Progenitor cell of endocrine pancreas (in vitro differentiated cells): ENCODE measurements at places on chromosomes 12 and 14. TPM values are rescaled to one million over a fixed set of nuclear protein-coding genes. Genes with fewer than 3 reads are reported as not detected.
A peak's percentile ranks its signal among the peaks of the same experiment; 100 is the strongest.

DNA sequence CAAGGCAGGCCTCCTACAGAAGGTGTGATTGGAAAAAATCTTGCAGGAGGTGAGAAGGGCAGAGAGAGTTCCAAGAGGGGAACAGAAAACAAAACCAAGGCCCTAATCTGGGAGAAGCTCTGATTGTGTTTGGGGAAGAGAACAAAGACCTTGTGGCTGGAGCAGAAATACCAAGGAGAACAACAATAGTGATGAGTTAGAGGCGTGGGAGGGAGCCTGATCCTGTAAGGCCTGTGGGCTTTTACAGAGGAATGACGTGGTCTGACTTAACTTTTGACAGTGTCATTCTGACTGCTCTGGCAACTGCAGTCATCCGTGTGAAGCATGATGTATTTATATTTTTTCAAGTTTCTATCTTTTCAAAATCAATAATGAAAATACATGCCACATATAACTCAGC is 200.6 kb downstream of the ANO4 start:
- no peak overlapping the region for H3K27ac ChIP-seq
- no peaks in the 10 kb centered on the region for H3K27me3 ChIP-seq
- no peaks in the 10 kb centered on the region for H3K36me3 ChIP-seq
- no peaks in the 10 kb centered on the region for H3K4me1 ChIP-seq

DNA sequence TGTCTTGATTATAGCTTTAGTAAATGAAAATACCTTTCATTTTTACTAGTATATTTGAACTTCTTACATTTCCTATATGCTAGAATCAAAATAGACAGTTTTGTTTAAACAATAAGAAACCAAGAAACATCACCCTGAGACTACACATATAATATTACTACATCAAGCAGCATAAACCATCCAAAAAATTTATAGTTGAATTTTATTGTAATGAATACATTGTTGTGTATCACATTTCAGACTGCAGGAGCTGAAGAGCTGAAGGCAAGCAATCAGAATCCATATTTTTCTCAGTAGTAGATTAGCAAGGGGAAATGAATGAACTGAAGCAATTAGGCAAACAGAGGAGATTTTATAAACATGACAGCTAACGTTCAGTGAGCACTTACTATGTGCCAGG is 379.2 kb downstream of the BTG1 start:
- no peak for DNase-seq
- no peak overlapping the region for H3K4me3 ChIP-seq
- H3K27ac ChIP-seq, result no peak overlapping the region
- H3K27me3 ChIP-seq, result no peaks in the 10 kb centered on the region
- H3K36me3 ChIP-seq, result no peaks in the 10 kb centered on the region
- H3K4me1 ChIP-seq, result peaks cover 4% of the 10 kb centered on the region

DNA sequence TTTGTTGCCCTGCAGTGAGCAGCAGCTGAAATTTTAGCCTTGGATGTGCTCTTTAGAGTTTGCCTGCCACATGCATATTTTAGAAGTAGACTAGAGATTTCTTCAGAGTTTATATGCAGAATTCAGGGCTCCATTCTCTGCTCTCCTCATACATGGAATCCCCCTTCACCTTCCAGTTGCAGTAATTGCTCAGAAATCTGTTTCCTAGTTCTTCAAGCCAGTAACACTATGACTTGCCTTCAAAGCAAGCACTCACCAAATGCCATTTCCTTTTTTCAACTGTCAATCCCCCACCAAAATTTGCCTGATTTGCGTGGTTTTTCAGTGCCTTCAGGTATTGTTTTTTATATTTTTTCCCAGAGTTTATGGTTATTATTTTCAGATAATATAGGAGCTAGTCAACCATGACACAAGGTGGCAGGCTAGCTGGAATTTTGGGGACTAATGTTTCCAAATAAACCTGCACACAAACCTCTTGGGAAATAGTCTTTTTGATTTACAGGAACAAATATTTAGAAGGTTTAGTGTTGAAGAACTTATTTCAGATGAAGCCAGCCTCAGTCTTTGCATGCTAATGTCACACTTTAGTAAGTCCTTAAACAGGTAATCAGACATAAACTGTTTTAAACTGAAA is 79.2 kb downstream of the ASCL1 start:
- H3K36me3 ChIP-seq, result no peaks in the 10 kb centered on the region
- no peak for DNase-seq
- H3K4me1 ChIP-seq, result no peaks in the 10 kb centered on the region

- no peak for DNase-seq
- peak overlapping the region; percentile 51 for H3K27ac ChIP-seq
- no peak overlapping the region for H3K4me3 ChIP-seq
- no peaks in the 10 kb centered on the region for H3K27me3 ChIP-seq
Observed at GRCh38 chr12:68815232-68815927, 7.4 kb downstream of the MDM2 start.

GRCh38 chr14:87034680-87035079 is 958.3 kb downstream of the GALC start:
- H3K27ac ChIP-seq, result no peak overlapping the region
- H3K4me3 ChIP-seq, result no peak overlapping the region
- no peaks in the 10 kb centered on the region for H3K27me3 ChIP-seq
- peaks cover 1% of the 10 kb centered on the region for H3K36me3 ChIP-seq
- DNase-seq, result no peak

DNA sequence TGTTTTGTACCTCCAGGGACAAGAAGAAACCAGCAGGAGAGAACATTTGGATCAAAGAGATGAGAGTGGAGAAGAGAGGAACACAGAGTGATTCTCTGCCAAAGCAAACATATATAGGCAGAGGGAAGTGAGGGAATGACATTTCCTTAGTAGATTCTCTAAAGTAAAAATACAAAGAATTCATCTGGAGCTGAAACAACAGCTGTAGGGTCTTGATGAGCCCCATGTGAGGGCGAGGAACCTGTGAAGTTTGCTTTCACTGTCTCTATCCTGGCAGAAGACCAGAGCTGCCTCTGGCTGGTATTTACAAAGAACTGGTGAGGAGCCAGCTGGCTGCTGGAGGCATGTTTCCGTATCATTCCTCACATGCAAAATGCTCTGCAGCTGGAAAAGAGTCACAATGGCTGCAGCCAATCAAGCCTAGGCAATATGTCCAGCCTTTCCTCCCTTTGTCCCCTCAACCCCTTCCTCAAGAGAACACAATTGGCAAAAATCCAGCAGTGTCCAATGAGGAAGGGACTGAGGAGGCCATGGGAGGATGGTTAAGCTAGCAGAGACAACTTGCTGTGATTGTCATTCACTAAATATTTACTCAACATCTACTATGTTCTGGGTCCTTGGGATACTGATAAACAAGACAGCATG is 122.5 kb downstream of the PHLDA1 start:
- no peak for DNase-seq
- peak overlapping the region; percentile 43 for H3K27ac ChIP-seq
- no peaks in the 10 kb centered on the region for H3K36me3 ChIP-seq
- no peak overlapping the region for H3K4me3 ChIP-seq
- peaks cover 31% of the 10 kb centered on the region for H3K4me1 ChIP-seq

GRCh38 chr14:32991691-32992090 is 53.0 kb downstream of the NPAS3 start:
- peaks cover 5% of the 10 kb centered on the region for H3K36me3 ChIP-seq
- H3K27me3 ChIP-seq, result no peaks in the 10 kb centered on the region
- no peak overlapping the region for H3K27ac ChIP-seq

DNA sequence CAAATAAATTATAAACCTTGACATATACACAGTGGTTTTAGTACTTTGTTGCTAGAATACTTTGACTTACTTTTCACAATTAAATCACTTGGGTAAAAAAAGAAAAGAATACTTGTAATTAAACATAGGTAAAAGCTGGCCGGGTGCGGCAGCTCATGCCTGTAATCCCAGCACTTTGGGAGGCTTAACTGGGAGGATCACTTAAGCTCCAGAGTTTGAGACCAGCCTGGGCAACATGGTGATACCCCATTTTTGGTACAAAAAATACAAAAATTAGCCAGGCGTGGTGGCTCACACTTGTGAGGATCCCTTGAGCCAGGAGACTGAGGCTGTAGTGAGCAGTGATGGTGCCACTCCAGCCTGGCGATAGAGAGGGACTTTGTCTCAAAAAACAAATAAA is 7.8 kb downstream of the STX2 start:
- H3K4me3 ChIP-seq, result no peak overlapping the region
- no peak for DNase-seq
- no peak overlapping the region for H3K27ac ChIP-seq
- H3K36me3 ChIP-seq, result no peaks in the 10 kb centered on the region

GRCh38 chr12:15629108-15629507 is 160.1 kb downstream of the EPS8 start:
- no peaks in the 10 kb centered on the region for H3K27me3 ChIP-seq
- H3K4me1 ChIP-seq, result peaks cover 33% of the 10 kb centered on the region
- peak overlapping the region; percentile 10 for H3K4me3 ChIP-seq
- H3K36me3 ChIP-seq, result peaks cover 8% of the 10 kb centered on the region

DNA sequence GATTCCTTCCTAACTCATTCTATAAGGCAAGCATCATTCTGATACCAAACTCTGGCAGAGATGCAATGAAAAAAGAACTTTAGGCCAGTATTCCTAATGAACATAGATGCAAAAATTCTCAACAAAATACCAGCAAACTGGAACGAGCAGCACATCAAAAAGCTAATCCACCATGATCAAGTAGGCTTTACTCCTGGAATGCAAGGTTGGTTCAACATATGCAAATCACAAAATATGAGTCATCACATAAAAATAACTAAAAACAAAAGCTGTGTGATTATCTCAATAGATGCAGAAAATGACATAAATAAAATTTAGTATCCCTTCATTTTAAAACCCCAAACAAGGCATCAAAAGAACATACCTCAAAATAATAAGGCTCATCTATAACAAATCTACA is 98.9 kb downstream of the ACSS3 start:
- H3K27me3 ChIP-seq, result no peaks in the 10 kb centered on the region
- DNase-seq, result no peak
- H3K4me1 ChIP-seq, result peaks cover 4% of the 10 kb centered on the region
- H3K36me3 ChIP-seq, result peaks cover 22% of the 10 kb centered on the region
- H3K27ac ChIP-seq, result no peak overlapping the region
- H3K4me3 ChIP-seq, result no peak overlapping the region

DNA sequence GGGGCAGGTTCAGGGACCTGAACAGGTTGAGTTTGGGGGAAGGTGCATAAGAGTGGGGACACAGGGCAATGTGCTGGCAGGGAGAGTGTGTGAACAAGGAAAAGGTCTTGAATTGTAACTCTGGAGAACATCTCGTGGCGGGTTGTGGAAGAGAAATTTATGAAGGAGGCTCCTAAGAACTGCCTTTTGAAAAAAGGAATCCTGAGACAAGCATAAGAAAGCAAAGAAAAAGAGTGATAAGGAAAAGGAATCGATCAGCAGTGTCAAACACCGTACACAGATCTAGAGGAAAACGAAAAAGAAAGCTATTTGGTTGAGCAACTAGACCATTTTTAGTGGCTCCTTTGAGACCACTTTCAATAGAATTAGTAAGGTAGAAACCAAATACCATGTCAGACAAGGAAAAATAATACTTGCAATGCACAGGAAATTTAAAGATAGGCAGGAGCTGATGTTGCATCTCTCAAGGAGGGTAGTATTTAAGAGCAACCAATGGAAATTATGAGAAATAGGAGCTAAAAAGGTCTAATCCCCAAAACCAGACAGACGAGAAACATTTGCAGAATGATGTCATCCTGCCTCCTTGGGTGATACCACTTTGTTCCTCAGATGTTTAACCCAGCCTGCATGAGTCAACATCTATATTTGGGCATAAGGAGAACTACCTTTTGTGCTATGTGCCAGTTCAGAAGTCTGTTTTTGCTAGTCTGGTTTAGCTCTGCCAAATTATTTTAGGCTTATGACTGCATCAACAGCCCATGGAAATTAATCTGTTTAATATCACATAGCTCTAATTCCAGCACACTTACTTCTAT is 64.5 kb upstream of the STK38L start:
- no peaks in the 10 kb centered on the region for H3K27me3 ChIP-seq
- H3K4me1 ChIP-seq, result peaks cover 7% of the 10 kb centered on the region
- H3K4me3 ChIP-seq, result no peak overlapping the region
- peak overlapping the region; percentile 60 for H3K27ac ChIP-seq
- DNase-seq, result no peak
- H3K36me3 ChIP-seq, result no peaks in the 10 kb centered on the region

DNA sequence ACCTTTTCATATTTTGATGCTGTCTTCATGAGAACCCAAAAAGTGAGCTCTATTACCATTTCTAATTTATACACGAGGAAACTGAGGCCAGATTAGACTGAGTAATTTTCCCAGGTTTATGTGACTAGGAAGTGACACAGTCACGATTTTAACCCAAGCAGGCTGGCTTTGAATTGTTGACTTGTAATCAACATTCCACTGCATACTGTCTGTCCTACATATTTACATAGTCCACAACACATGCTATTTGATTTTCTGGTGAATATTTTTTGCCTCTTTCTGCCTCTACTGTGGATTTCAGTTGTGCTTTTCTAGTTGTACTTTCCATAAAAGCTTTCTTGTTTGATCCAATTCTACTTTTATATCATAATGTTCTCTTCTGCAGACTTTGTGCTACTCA is 8.2 kb downstream of the TAS2R7 start:
- peaks cover 9% of the 10 kb centered on the region for H3K27me3 ChIP-seq
- peaks cover 7% of the 10 kb centered on the region for H3K4me1 ChIP-seq
- no peak overlapping the region for H3K27ac ChIP-seq
- no peak for DNase-seq

DNA sequence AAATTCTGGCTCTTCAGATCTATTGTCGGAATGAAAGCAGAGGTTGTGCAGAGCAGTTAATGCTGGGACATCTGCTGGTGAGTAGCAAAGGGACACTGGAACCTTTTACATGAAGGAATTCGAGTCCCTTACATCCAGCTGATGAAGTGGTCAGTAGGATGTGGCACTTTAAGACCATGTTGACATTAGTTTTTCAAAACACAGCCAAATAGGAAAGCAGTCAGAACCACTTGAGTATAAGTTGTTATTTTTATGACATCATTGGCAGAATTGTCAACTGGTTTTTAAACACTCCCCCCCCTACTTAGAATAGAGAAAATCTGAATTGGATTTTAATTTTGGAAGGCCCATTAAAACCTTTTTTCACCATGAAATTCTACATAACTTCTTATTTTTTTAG is 46.8 kb upstream of the AMN start:
- H3K36me3 ChIP-seq, result peaks cover 13% of the 10 kb centered on the region
- no peak for DNase-seq
- H3K27ac ChIP-seq, result no peak overlapping the region
- no peak overlapping the region for H3K4me3 ChIP-seq
- no peaks in the 10 kb centered on the region for H3K27me3 ChIP-seq

Gene MYL6B
- 169 and 172 TPM in 2 replicates for total RNA-seq

Gene TNFRSF1A
- 67.5 and 68.8 TPM in 2 replicates for total RNA-seq

Gene SRRM4
- total RNA-seq, result 2.1 and 2.4 TPM in 2 replicates

Gene SLC15A4
- total RNA-seq, result 31.3 and 33.8 TPM in 2 replicates

Gene POC1B
- total RNA-seq, result 32.0 and 34.4 TPM in 2 replicates

Gene ABCD2
- not detected in 2 replicates for total RNA-seq

Gene NXPH4
- total RNA-seq, result 1.7 and 2.0 TPM in 2 replicates

Gene ATF1
- 30.1 and 32.1 TPM in 2 replicates for total RNA-seq

Gene OR11H6
- total RNA-seq, result not detected in 2 replicates

Gene OTX2
- 0.27 TPM in 1 of 2 replicates, not detected in the other for total RNA-seq

Gene CLEC1A
- not detected in 2 replicates for total RNA-seq
